Iris pigment epithelial cell (primary cell): ENCODE measurements at places on chromosomes 4 and X.

- DNase-seq: no peak
These were observed 249.0 kb upstream of the VCX3A start for GRCh38 chrX:6783912-6784311.

DNA sequence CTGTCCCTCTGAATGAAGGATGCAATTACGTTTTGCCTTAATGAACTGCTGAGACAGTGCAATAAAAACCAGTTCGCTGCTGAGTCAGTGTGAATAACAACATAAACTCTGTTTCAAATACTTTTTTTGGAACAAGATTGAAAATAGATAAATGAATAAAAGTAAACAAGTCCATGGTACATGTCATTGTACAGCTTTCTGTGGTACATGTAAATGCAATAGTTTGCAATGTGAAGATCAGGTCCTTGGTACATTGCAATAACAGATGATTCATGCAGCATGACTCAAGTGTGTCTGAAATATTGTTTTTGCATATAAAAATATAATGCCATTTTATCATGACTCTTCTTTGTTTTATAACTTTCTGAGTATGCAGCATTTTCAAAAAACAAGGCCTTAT is 193.4 kb upstream of the PACRGL start:
- DNase-seq: peak; percentile 95

GRCh38 chr4:17018013-17018412 is 119.6 kb upstream of the LDB2 start:
- DNase-seq: no peak

DNA sequence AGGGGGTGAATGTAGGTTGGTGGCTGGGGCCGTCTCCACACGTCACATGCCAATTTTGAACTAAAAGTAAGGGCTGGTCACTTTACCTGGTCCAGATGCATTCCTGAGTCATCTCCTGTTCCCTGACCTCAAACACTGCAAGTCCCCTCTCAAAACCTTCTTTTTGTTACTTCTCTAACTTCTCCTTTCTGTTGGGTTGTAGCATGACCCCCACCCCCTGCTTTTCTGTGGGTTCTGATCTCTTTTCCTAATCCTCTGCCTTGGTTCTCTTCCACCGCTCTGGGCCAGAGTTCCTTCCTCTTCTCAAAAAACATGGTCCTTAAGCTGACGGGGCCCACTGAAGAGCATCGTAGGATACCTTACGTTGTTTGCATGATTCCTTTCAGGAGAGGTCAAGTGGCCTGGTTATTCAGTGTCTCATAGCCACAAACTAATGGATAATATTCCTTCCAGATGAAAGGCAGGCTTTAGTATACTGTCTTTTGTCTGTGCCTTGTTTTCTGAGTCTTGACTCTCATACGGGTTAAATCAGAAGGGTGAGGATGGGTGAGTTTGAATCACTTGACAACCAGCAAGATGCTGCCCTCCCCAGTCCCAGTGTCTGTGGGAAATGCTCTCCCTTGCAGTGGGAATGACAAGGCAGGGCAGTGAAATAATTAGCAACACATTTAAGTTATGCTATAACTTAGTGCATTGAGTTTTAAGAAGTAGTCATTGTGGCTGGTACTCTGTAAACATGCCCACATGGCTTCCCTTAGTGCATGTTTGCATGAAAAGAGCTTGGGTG is 15.1 kb downstream of the SMS start:
- DNase-seq: no peak

- DNase-seq: no peak
These were observed 18.0 kb downstream of the ING2 start for GRCh38 chr4:183522821-183523220.

- no peak for DNase-seq
These were observed 30.7 kb upstream of the MAGEA11 start for GRCh38 chrX:149681182-149681581.

DNA sequence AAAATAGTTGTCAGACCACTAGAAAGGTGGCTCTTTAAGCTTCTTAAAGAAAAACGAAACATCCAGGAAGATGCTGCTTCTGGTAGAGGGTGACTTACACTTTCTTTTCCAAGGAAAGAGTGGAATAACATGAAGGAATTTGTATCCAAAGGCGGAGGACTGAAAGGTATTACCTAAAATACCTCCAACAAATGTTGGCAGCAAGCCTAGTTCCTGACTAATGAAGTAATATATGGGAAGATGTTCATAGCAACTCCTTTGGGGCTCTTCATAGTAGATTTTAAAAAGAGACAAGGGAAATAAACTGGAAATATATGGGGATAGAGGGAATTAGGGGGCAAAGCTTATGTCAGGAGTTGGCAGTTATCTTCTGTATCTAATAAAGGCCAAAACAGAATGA is 116.2 kb downstream of the AASDH start:
- DNase-seq: peak; percentile 7

DNA sequence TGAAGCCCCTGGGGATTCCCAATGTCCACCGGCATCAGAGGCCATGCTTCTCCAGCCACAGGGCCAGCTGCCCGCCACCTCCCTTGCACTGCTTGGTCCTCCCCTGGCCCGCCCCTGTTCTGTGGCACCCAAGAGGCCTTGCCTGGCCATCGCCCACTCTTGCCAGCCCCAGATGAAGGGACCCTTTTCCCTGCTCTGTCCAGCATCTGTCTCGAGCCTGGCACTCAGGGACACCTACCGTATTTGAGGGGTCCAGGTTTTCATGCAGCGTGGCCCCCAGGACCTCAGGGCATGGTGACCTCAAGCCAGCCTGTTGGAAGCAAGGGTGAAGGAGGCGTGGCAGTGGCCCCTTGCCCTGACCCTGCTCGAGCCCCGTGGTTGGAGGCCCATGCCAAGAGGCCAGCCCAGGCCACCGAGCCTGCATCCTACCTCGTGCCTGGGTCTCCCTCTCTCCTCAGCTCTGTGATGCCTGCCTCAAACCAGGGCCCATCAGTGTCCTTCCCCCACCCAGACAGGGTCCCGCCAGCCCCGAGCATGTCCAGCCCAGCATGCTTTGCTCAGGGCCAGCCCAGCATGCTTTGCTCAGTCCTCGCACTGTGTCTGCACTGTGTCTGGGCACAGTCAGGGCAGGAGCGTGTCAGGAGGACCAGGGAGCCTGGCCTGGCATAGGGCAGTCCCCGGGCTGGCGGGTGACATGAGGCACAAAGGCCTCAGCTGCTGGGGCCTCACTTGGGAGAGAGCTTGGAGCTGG is 14.3 kb upstream of the FGFR3 start:
- DNase-seq: no peak

- no peak for DNase-seq
These were observed 256.8 kb upstream of the ARSJ start for GRCh38 chr4:114236171-114236769.

GRCh38 chr4:144313370-144313769 is 172.9 kb upstream of the GYPA start:
- no peak for DNase-seq

- DNase-seq: peak; percentile 83
These were observed 58.1 kb downstream of the PHEX start for GRCh38 chrX:22090181-22090580.

GRCh38 chrX:46643636-46644035 is 70.1 kb downstream of the CHST7 start:
- no peak for DNase-seq

- DNase-seq: no peak
These were observed 141.2 kb downstream of the CXXC4 start for GRCh38 chr4:104353481-104353880.

DNA sequence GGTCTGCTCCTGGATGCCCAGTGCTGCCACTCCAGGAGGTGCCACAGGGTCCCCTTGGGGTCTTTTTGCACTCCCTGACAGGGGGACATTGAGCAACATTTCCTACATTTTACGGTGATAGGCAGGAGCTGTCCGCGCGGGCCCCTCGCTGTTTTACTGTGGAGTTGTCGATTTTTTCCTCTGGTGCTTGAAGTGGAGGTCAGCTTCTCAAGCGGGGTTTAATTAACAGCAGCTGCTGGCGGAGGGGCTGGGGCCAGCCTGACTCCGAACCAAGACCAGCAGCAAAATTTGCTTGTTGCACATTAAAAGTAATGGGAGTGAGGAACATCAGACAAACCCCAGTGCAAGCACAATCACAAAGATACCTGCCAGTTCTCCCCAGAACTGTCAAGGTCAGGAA is 13.2 kb upstream of the SH3TC1 start:
- no peak for DNase-seq

DNA sequence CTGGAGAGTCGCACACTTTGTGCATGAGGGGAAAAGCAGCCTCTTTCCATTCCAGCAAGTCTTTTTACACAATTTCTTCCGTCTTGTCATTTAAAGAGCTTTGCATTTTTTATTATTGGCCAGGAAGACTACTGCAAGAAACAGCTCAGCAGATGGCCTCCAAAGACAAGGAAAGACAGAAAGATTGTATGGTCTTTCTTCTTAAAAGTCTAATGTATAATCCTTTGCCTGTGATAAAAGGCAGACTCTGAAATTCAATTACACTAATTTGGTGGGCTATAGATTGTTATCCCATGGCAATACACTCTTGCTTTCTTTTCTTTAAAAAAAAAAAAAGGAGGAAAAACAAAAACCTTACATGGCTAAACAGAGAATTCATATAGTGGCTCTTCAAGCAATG is 5.9 kb downstream of the CAPN6 start:
- DNase-seq: no peak

GRCh38 chr4:81314196-81314896 is 99.3 kb upstream of the PRKG2 start:
- DNase-seq: peak; percentile 28
